CD4-positive, alpha-beta T cell treated with Interleukin-15 for 1 hour (primary cell): ENCODE measurements at places on chromosomes 5 and 9.

- no peak for DNase-seq
These were observed 6.6 kb downstream of the OR13J1 start for GRCh38 chr9:35863583-35863982.

DNA sequence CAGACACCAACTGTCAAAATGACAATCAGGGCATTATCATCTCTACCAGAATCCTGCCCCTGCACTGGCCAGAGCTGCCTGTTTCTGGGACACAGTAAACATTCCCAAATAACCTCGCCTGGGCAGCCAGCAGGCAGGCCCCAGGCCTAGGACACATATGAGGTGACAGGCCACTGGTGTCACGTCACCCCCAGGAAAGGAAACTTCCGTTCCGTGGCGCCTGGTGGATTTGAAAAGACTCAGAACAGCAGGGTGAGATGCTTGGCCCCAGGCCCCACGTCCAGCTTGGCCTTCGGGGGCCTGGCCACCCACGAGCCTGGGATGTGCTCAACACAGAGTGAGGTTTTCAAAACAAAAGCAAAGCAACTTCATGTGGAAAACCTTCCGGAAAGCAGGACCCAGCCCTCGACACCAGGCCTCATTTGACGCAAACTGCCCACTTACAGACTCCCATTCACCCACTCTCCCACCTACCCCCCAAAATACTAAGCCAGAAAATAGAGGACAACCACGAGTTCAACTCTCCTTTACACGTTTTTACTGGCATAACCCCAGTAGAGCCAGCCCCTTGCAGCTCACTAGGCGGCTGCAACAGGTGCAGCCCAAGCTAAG, 1.2 kb downstream of the SEMA4D start:
- peak; percentile 39 for DNase-seq

DNA sequence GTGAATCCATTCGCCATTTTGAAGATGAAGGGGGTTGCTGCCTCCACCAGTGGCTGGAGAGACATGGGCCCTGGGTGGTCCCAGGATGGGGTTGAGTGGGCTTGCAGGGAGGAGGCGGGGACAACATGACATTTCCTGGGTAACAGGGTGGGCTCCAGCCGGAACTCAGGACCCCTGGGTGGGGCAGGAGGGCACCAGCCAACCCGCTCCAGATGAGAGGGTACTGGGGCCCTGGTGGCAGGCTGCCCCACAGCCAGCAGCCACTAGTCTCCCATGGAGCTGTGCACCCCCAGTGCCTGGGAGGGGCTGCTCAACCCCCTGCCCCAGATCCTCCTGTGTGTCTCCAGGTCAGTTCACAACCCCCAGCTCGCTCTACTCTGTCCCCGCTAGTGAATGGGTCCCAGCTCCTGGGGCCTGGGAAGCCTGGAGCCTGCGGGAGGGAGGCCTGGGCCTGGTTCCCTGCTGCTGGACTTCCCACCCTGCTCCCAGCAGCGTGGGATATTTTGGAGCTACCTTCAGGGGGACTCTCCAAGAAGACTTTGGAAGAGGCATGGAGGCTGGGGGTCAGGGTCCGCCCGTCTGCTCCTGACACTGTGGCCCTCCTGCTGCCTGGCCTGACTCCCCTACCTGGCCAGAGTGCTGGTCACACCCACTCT, 55.9 kb downstream of the AHRR start:
- DNase-seq, result no peak

DNA sequence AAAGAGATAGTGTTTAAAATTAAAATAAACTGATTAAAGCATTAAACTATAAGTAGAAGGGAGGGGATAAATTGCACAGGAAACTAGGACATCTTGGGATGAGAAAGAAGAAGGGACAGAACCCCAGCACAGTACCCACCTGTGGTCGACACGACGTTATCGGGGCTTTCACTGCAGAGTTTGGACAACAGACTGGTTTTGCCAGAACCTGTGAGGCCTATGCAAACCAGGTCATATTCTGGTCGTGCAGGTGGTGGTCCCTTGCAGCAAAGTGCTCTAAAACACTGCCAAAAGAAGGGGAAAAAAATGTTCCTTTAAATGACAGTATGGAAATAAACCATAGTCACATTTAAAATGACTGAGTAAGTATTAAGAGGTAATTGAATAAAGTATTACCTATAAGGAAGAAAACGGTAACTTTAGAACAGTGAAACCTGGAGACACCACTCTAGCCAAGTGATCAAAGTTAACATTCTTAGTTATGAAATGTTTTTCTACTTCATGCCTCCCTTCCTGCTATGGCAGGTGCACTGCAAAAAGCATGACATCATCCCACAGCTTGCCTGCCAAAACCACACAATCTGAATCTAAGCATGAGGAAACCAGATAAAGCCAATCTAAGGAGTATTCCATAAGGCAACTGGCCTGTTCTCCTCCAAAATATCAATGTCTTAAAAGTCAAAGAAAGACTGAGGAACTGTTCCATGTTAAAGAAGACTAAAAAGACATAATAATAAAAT, 138.6 kb downstream of the ARL15 start:
- DNase-seq, result no peak

DNA sequence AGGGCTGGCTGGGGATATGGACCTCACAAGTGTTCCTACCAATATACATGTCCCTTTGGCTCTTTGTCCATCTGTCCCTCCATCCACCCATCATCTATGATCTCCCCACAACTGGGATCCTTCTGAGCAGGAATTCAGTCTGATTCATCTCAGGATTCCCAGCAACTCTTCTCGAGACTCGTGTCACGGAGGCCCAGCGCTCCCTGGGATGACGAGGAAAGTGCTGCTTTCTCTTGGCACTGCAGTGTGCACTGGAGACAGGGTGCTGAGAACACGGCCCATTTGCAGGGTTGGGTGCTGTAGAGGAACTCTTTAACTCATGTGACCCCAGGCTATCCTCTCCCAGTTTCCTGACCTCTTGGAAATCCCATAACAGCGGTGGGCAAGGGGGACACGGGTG, 72.9 kb downstream of the ANGPTL2 start:
- DNase-seq, result no peak

DNA sequence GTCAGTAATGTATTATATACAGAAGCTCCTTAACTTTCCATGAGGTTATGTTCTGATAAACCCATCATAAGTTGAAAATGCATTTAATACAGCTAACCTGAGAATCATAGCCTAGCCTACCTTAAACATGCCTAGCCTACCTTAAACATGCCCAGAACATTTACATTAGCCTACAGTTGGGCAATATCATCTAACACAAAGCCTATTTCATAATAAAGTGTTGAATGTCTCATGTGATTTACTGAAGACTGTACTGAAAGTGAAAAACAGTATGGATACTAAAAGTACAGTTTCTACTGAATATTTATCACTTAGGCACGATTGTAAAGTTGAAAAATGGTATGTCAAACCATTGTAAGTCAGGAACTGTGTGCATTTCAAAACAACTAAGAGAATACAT, 1.6 kb downstream of the GM2A start:
- DNase-seq, result no peak

DNA sequence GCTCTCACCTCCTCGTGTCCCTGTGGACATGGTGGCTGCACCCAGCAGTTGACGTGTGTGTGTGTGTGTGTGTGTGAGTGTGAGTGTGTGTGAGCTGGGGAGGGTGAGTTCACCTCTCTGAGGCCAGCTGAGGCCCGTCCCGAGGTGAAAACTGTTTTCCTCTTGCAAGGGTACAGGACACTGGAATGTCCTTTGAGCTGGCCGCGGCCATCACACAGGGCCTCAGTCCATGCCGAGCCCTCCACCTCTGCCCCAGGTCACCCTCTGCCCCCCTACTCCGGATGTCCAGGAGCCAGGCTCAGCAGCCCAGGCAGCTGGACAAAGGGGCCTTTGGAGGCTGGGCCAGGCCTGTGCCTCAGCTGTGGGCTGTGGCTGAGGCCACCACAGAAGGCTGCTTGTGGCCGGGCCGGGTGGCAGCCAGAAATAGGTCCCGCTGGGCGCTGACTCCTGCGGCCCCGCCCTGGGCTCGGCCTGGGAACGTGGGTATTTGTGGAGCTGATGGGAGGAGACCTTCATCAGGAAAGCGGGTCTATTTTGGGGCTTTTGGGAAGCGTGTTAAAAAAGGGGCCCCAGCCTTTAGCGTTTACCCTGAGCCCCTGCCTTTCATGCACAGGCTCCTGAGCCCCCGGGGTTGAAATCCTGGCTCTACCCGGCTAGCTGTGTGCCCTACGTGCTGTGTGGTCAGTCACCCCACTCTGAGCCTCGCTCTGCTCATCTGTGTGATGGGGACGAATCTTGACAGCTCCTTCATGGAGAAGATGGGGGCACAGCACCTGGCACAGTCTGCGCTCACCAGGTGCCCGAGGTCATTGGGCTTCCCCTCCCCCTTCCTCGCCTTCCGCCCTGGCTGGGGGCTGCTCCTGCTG, 75.1 kb upstream of the IER5L start:
- no peak for DNase-seq

- DNase-seq, result no peak
These were observed 108.5 kb downstream of the EBF1 start for GRCh38 chr5:158990979-158991775.
